ENCODE measurements at places on chromosomes 16 and 17.

DNA sequence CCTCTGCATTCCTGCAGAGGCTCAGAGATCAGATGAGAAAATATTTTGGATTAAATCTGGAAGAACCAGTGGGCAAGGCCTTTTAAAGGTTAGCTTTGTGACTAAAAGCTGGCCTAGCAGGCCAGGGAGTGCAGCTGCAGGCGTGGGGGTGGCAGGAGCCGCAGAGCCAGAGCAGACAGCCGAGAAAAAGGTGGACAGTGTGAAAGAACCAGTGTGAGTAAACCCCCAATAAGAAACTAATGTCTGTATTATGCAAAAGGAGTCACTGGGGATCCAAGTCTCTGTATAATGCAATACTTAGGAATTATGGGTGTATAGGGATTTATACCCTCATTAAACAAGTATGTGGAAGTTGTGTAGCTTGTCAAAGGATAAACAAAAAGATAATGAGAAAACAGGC, 21.4 kb upstream of the SPACA3 start:
- no peak for DNase-seq

DNA sequence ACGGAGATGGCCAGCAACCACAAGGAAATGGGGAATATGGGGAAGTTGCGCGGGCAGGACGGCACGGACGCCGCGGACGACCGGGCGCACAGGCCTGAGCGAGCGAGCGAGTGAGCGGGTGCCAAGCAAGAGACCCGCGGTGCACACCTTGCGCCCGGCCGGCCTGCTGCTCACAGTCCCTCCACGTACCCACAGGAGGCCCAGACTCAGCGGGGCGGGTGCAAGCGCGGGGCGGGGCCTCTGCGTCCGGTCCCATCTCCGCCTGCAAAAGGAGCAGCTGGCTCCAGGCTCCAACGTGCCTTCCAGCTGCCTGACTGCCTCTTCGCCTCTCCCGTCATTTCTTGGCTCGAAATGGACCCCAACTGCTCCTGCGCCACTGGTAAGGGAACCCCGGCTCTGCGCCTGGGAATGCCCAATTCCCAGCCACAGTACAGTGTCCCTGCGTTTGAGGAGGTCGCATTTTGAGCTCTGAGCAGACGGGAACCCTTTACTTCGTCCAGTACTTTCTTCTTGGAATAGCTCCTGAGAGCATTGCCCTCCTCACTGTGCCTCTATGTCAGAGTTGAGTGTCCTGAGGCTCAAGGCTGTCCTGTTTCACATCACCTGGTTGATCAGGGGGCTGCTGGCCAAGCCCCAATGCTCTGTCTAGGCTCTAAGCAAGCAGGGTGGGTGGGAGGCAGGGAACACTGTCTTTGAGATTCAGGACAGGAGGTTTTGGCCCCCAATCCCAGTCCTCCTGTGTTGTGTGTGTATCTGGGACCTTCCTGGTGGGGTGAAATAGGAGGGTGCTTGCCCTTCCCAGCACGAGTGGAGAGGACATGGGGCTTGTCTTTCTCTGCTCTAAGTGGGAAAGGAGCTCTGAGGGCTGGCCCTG, 8.1 kb upstream of the MT1E start:
- DNase-seq = no peak

DNA sequence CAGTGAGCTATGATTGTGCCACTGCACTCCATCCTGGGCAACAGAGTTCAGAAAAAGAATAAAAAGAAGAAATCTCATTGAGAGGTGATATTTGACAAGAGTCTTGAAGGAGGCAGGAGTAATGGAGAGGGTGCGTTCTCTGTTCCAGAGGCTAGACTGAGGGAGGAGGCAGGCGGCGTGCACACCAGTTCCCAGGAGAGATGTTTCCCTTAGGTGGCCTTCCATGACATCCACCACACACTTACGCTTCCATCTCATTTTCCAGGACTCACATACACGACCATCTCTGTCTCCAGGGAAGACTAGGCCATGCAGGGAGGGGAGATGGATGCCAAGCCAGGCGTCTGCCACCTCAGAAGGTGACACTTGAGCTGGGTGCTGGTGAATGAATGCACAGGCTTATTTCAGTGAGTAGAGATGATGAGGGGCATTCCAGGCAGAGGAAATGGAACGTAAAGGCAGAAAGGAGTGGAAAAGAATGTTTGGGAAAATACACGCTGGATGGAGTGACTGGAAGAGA, 25.3 kb upstream of the N4BP1 start:
- no peak for DNase-seq

GRCh38 chr17:39596543-39597267, 11.0 kb downstream of the NEUROD2 start:
- DNase-seq = no peak

- no peak for DNase-seq
Observed at GRCh38 chr17:79036596-79036995, 12.6 kb downstream of the C1QTNF1 start.

- DNase-seq = no peak
Observed at GRCh38 chr17:74110467-74110866, 93.0 kb upstream of the RPL38 start.

- DNase-seq = no peak
Observed at GRCh38 chr17:2853283-2854142, 57.3 kb downstream of the RAP1GAP2 start.

GRCh38 chr17:74740173-74740572, 3.1 kb downstream of the RAB37 start:
- no peak for DNase-seq

- DNase-seq = no peak
Observed at GRCh38 chr17:44375196-44376017, 11.8 kb upstream of the FAM171A2 start.

DNA sequence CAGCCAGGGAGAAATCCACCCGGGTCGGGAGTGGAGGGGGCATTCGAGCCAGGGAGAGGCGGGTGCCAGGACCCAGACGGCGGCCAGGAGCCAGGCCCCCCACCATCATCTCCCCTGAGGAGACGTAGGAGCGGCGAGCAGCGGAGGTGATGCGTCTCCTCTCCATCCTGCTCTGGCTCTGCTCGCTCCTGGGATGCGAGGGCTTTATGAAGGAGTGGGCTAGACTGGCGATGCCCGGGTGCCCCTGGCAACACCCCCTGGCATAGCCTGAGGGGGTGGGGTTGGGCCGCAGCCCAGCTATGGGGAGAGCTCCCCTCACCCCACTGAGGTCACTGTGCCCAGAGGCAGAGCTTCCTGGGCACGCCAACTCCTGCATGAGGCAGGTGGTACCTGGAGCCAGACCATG, at the start of gene GFAP:
Gene GFAP (minus strand): TSS at position 180 of the 406 bp plus-strand sequence. CDS start 14 bp downstream, at position 166.
- no peak for DNase-seq

GRCh38 chr16:82046941-82047340, 11.9 kb downstream of the HSD17B2 start:
- no peak for DNase-seq

GRCh38 chr16:80100186-80100585, 440.6 kb upstream of the DYNLRB2 start:
- no peak for DNase-seq

GRCh38 chr16:78161023-78161729, 61.7 kb downstream of the WWOX start:
- DNase-seq = no peak

- DNase-seq = no peak
Observed at GRCh38 chr16:53506254-53506653, 3.2 kb upstream of the AKTIP start.

DNA sequence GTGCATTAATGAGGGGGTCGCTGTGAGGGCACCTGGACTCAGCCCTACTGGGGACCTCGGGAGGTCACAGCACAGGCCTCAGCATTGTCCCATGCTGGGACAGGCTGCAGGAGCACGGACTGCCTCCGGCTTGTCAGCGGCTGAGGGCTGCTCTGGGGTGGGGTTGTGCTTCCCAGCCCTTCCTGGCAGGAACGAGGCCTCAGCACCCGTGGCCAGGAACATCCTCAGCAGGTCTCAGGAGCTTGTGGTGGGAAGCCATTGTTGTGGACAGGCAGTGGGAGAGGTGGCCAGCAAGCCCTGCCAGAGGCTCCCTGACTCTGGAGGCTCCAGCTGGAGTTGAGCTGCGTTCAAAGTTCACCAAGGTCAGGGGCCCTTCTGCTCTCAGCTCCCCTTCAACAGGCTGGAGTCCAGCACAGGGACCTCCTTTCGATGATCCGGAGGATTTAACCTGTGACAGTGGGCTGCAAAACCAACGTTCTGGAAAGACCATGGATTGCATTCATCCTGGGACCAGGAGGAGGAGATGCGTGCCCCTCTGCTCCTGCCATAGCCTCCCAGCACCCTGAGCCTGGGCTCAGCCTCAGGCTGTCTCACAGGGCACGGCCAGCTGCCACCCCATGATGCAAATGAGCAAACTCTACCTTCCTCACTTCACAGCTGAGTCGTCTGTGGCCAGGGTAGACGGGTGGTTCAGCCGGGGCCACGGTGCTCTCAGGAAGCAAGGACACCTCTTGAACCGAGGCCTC, 32.6 kb downstream of the FOXL1 start:
- DNase-seq = no peak

- DNase-seq = no peak
Observed at GRCh38 chr16:23784811-23785447, 30.1 kb downstream of the CHP2 start.

DNA sequence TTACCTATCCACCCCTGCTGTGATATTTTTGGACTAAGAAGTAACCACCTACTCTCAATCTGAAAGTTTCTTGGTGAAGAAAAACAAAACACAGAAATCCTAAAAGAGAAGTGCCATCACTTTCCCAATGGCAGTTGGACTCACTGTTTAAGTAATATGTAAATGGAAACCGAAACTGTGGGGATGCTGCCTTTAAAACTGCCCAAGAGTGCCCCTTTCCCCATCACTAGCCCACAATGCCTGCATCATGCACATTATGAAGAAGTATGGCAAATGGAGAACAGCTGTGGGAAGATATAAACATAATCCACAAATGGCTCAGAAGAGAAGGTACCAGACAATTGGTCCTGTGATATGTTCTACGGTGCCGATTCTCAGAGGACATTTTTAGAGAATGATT, 33.5 kb upstream of the SLC6A2 start:
- no peak for DNase-seq

GRCh38 chr17:18027280-18027679, 11.7 kb downstream of the ATPAF2 start:
- no peak for DNase-seq

DNA sequence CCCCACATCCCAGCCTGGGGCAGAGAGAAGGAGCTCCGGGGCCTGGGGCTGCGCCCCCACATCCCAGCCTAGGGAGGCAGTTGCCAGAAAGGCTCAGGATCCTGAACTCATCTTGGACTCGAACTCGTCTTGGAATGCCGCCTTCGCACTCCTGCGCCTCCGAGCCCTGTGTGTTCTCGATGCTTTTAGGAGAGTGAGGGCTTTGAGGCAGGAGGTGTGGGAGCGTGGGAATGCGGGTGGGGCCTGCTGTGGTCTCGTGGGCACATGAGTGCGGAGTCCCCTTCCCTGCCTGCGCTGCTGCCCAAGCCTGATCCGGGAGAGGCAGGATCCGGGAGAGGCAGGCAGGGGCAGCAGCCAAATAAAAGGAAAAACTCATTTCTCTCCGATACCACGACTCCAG, 1.2 kb downstream of the BHLHA9 start:
- DNase-seq = no peak

- DNase-seq = no peak
Observed at GRCh38 chr17:7992516-7992915, 9.9 kb upstream of the GUCY2D start.

- DNase-seq = no peak
Observed at GRCh38 chr17:60627124-60627523, 27.1 kb downstream of the PPM1D start.

DNA sequence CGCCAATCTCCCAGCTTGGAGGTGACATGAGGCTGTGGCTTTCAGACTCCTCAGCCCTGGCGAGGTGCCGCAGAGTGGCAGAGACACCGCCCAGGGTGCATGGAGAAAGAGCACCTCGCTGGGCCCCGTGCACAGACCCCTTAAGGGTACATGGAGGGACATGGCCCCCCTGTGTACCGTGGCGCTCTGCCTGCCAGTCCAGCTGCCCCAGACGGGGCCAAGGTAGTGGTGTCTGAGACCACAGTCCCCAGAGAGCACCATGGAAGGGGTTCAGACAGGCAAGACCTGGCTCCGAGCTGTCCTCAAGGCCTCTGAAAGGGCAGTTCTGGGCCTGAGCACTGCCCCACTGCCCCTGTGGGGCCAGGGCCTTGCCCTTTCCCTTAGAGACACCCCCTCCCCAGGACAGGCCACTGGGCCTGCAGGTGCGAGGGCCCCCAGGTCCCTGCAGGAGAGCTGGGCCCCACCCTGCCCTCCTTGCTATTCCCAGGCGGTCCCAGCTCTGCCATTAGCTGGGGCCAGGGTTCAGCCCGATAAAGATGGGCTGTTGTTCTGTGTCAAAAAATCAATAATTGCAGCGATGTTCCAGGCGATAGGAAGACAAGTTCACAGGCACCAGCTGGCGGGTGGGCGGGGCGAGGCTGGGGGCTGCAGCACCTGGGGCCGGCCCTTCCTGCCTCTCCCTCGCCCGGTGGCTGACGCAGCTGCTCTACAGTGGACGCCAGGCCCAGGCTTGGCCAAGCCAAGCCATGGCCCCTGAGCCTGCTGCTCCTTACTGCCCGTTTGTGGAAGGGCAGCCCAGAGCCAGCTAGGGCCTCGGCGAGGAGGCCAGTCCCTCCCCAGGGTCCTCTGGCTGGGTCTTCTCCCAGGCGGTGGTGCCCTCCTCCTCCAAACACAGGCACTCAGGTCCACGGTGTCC, 51.7 kb downstream of the ZFPM1 start:
- DNase-seq = no peak

- peak; percentile 88 for DNase-seq
Observed at GRCh38 chr16:660459-661183, 7.3 kb upstream of the RHOT2 start.

DNA sequence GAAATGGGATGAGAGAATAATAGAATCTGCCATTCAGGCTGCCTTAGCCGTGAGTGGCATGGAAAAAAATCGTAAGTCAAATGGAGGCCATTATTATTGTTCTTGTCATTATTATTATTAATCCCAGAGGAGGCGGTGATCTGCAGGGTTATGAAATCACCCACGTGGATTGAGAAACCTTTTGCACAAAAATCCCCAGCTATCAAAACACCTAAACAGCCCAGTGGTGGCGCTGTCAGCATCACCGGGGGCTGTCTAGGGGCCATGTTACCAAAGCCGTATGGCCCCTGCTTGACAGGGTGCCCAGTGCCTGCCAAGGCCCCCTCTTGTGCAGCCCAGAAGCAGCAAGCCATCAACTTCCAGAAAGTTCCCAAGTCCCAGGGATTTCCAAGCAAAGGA, 25.2 kb downstream of the CNGB1 start:
- DNase-seq = no peak

DNA sequence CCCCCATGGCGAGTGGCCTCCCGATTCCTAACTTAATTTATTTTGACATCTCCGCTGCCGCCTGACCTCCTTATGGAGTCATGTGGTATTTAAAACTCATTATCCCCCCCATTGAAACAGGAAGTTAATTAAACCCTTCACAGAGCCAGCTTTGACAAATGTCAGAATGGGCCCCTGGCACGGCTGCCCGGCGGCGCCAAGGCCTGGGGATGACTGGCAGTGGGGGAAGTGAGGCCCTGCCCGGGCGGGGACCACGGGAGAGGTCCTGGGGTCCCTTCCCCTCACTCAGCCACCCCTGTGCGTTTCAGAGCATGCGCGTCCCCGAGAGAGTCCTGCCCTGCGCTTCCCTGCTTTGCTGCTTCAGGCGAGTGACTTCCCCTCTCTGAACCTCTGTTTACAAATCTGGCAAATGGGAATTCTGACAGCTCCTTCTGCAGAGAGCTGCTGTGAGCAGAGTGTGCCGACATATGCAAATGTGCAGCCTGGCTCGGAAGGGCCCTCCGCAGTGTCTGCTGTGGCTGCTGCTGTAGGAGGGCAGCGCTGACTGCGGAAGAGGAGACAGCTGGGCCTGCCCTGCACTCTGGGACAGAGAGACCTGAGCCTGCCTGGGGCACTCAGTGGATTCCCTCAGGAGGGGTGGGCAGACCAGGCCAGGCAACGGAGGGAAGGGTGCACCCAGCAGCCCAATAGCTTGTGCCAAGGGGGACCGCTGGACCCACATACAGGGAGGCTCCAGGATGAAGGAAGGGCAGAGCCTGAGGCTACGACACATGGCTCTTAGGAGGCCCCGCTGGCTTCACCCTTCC, 4.4 kb upstream of the ZFPM1 start:
- no peak for DNase-seq
